ENCODE measurements at places on chromosomes 12 and 14.

- DNase-seq: no peak
Observed at GRCh38 chr12:24705741-24706358, 243.1 kb downstream of the BCAT1 start.

GRCh38 chr14:22803687-22803974, 11.6 kb downstream of the SLC7A7 start:
- DNase-seq: no peak

DNA sequence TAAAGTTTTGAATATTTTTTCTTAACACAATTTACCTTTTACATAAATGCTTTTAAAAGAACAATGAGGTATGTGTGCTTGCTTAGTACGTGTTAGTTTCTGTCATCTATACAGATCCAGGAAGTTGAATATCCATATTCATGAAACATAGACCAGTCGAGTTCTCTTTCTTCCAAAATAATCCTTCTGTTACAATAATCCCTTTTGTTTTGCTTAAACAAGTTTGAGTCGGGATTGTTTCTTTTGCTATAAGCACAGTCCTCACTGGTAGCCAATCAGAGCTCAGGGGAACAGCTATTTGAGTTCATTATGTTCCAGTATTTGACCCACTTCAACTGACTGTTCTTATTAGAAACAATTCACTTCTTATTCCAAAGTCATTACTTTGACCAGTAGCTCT, 214.7 kb upstream of the FLRT2 start:
- no peak for DNase-seq

GRCh38 chr12:99529966-99530365, 117.6 kb upstream of the GARIN6 start:
- DNase-seq: peak; percentile 49

DNA sequence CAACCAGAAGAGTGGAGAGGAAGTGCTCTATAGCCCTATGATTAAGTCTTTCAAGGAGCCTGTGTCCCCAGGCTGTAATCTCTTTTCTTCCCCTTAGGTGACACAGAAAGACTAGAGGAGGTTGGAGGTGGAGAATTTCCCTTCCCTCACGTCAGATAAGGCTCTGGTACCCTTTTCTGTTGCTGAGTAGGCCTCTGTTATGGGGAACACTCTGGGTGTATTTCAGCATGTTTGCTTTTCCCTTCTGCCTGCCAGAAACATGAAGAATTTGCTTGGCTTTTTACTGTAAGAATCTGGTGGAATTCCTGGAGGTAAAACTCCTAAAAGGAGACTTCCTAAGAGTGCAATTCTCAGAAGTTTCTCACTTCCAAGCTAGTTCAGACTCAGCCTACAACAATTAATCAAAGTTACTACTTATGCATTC, 58.3 kb downstream of the SIX1 start:
- DNase-seq: no peak

DNA sequence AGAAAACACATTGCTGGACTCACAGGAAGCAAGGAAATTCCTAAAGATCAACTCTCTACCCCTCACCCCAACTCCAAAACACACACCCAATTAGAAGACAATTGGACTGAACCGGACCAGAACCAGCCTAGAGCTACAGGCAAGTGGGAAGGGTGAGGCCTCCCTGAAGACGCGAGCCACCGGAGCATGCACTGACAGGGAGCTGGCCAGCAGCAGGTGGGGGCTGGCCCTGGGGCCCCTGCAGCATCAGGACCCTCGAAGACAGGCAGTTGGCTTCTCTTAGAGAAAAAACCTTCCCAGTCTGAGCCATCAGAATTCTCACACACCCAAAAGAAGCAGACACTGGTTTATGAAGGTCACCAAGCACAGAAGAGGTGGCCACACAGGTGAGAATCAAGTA, 209.5 kb upstream of the DIO3 start:
- DNase-seq: no peak

- peak; percentile 91 for DNase-seq
Observed at GRCh38 chr12:59973515-59973914, 377.7 kb downstream of the SLC16A7 start.

GRCh38 chr12:119178544-119179334, at the start of gene HSPB8:
Gene HSPB8 (plus strand): TSS chr12:119178931. CDS start chr12:119179313, 382 bp downstream.
- DNase-seq: peak; percentile 2

GRCh38 chr14:68393259-68393658, 399.6 kb downstream of the ZFP36L1 start:
- no peak for DNase-seq

GRCh38 chr12:90910958-90911357, 44.0 kb downstream of the CCER1 start:
- DNase-seq: no peak

GRCh38 chr12:121580959-121581685, at the start of gene KDM2B:
Gene KDM2B (minus strand): TSS chr12:121581023. CDS start chr12:121580911, 112 bp downstream.
- no peak for DNase-seq

GRCh38 chr14:75631453-75631831, 29.2 kb downstream of the ERG28 start:
- no peak for DNase-seq

DNA sequence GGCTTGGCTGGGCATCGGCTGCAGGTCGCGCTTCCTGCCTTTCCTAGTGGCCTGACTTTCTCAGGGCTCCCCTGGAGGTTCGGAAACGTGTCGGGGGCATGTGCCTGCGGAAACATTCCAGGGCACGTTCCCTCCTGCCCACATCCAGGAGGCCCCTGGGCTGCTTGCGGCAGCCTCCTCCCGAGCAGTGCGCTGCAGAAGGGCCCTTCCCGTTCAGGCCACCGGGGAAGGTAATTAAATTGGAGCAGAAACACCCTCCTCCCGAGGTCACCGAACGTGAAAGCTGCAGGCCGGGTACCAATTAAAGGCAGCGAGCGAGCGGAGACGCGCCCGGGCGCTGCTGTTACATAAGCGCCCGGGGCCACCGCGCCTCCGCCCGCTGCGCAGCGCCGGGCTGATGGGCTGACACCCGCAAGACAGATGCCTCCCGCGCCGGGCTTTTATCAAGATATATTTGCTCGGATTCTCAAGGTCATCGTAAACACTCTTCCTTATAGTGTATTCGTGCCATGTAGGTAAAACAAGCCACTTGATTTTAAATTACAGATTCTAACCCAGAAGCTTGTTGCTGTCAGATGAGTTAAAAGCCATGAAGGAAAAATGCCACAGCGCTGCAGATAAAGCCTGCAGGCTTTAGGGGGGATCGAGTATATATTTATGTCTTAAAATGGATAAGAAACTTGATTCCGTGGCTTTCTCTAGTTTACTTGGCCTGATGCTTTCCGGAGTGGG, 31.4 kb downstream of the SSPN start:
- peak; percentile 75 for DNase-seq

DNA sequence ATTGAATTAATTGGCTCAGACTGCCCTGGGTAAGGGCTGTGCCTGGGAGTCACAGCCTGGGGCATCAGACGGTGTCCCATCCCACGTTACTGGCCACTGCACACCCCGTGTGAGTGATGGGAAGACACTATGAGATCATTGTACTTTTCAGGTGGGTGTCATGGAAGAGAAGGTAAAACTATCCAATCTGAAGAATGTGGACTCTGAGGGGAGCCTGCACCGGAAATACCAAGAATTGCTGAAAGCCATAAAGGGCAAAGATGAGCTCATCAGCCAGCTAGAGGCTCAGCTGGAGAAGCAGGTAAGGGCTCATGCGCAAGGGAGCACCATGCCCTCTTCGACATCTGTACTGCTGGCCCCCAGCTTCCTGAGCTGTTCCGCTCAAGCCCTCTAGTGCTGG, 24.0 kb downstream of the PLEKHH1 start:
- peak; percentile 74 for DNase-seq

DNA sequence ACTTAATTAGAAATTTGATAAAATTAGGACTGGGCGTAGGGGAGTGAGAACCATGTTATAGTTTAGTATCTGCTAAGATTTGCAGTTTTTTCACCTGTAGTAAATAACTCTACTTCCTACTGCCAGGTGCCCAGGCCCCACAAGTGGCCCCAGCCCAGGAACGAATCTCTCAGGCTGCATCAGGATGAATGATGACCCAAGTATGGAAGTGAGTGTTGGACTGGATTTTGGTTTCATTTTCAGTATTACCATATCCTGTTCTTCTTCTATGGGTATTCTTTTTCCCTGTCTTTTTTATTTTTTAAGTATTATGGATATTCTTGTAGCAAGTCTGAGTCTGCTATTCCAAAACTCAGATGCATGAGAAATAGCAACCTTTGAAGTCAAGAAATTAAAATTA, 120.3 kb upstream of the BCAT1 start:
- DNase-seq: no peak

GRCh38 chr12:57435293-57435692, 709 bp downstream of the INHBC start:
- DNase-seq: no peak

GRCh38 chr12:13258197-13258596, 61.7 kb downstream of the EMP1 start:
- DNase-seq: no peak

DNA sequence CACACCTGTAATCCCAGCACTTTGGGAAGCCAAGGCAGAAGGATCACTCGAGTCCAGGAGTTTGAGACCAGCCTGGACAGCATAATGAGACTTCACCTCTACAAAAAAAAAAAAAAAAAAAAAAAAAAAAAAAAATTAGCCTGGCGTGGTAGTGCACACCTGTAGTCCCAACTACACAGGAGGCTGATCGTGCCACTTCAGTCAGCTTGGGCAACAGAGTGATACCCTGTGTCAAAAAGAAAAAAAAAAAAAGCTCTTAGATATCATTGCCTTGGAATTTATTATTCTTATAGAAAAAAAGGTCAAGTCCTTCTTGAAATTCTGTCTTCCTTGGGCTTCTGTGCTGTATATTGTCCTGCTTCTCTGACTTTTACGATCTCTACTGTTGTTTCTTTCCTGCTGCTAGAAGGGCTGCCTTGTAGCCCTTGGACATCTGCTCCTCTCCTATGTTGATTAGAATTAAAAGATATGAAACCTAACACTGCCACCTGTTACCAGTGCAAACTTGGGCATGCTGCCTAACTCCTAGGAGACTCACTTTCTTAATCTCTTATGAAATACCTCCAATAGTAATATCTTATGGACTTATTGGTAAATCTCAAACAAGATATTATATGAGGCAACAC, 5.7 kb downstream of the TMEM19 start:
- no peak for DNase-seq

DNA sequence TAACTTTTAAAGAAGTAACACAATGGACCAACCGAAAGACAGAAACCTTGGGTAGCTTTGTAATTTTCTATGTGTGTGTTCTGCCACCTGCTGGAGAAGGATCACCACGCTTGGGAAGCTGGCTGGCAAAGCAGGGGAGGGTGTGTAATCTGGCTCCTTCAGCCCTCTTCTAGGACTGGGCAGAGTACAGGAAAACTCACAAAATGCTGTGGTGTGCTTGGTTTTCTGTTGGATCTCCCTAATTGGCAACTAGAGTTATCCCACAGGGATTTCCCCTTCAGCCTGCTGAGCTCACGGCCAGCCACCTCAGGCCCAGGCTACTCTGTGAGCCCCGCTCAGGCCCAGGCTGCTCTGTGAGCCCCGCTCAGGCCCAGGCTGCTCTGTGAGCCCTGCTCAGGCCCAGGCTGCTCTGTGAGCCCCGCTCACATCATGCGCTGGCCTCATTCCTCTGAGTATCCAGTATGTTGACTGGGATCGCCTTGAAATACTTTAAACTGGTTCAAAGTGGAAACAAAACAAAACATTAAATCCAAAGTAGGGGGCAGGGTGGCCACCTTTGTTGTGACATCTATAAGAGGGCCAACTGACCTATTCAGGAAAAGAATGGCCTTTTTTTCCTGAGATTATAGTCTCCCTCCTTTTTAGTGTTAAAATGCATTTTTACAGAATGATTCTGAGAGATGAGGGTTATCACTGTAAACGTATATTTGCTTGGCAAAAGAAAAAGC, 52.0 kb upstream of the RNU6-8 start:
- peak; percentile 56 for DNase-seq

- DNase-seq: no peak
Observed at GRCh38 chr14:51203881-51204280, 36.2 kb upstream of the TMX1 start.

DNA sequence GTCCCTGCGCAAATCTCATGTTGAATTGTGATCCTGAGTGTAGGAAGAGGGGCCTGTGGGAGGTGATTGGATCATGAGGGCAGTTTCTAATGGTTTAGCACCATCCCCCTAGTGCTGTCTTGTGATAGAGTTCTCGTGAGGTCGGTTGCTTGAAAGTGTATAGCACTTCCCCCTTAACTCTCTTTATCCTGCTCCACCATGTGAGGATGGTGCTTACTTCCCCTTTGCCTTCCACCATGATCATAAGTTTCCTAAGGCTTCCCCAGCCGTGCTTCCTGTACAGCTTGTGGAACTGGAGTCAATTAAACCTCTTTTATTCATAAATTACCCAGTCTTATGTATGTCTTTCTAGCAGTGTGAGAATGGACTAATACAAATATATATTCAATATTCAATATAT, 303.7 kb upstream of the SEL1L start:
- no peak for DNase-seq

DNA sequence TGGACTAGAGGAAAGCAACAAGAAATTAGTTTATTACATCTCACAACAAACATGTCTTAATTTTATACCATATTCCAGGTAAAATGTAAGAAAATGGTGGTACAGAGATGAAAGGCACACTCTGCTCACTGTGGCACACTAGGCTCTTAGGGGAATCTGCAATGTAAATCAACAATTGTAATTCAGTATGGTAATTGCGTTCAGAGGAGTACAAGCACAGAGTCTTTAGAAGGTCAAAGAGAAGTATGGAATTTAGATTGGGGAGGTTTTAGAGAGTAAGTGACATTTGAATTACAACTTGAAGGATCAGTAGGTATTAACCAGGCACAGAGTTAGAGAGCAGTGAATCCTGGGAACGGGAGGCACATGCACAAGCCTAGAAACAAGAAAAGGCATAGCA, 694.0 kb upstream of the USP15 start:
- DNase-seq: no peak

- no peak for DNase-seq
Observed at GRCh38 chr14:36021030-36021422, 155.5 kb downstream of the PTCSC3 start.

DNA sequence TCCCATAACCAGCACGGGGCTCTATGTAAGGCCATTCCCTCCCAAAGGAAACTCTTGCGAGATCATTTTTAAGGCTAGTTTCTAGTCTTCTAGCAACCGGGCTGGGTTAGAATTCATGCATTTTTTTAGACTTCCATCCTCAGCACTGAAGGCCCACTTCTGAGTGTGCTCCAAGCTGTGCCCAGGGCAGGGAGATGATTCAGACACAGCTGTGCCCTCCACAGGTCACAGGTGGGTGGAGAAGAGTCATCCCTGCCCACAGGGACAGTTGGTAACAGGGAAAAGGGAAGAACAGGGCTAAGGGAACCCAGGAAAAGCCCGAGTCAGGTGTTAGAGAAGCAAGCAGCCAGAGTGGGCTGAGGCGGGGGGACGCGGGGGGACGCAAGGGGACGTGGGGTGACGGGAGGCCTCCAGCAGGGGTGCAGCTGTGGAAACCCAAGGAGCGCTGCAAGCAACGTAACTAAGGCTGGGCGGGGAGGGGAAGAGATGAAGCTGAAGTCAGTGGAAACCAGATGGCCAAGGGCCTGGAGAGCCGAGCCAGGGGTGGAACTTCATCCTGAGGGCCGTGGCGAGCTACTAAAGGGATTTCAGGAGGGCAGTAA, 27.2 kb upstream of the PPP2R5C start:
- peak; percentile 54 for DNase-seq

GRCh38 chr12:42855362-42855950, 265.9 kb upstream of the PRICKLE1 start:
- DNase-seq: no peak

GRCh38 chr14:75589931-75590330, 11.5 kb downstream of the FLVCR2 start:
- DNase-seq: no peak
